Fibroblast of skin of left quadriceps (primary cell): ENCODE measurements at places on chromosomes 7 and 10.

DNA sequence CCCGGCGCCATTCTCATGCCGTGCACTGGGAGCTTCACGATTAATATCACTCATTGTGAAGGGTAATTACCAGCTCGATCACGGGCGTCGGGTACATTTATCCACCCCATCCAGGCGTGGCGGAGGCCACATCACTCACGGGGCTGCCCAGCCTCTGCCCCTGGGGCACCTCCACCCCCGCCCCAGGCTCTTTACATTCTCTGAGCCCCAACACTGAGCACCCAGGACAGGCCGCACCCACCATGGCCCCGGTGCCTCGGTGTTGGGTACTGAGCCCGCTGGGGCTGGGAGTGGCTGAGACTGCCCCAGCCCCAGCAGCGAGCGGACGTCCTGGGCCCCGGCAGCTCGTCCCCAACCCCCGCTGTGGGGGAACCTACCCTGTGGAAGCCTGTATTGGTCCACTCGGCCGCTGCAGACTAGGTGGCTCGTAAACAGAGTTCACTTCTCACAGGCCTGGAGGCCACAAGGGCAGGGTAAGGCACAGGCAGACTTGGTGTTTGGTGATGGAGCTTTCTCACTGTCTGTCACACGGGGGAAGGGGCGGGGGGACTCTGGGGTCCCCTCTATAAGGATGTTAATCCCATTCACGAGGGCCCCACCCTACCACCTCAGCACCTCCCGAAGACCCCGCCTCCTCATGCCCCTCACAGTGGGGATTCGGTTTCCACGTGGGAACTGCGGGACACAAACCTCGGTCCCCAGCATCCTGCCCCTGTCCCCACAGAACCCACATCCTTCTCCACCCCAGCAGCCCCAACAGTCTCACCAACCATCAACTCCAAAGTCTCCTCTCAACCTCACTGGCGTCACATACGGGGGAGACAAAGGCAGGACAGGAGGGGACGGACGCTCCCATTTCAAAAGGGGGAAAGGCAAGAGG is 184.1 kb downstream of the ELFN1 start:
- DNase-seq: no peak

GRCh38 chr7:18846765-18847215 is 270.6 kb downstream of the TWIST1 start:
- DNase-seq: peak; percentile 71

GRCh38 chr7:125425506-125425905 is 495.9 kb upstream of the POT1 start:
- no peak for DNase-seq

DNA sequence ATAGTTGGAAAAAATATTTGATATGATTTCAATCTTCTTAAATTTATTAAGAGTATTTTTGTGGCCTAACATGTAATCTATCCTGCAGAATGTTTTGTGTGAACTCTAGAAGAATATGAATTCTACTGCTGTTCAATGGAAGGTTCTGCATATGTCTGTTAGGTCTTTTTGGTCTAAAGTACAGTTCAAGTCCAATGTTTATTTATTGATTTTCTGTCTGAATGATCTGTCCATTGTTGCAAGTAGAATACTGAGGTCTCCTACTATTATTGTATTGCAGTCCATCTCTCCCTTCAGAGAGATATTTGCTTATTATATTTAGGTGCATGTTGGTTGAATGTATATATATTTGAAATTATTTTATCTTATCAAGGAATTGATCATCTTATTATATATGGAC is 18.9 kb upstream of the DYNC1I1 start:
- DNase-seq: no peak

- DNase-seq: no peak
Observed at GRCh38 chr10:89923661-89924060, 222.3 kb downstream of the KIF20B start.

- no peak for DNase-seq
Observed at GRCh38 chr7:37176079-37176478, 272.6 kb downstream of the ELMO1 start.

GRCh38 chr10:51100221-51100620 is 25.9 kb downstream of the PRKG1 start:
- no peak for DNase-seq

- no peak for DNase-seq
Observed at GRCh38 chr7:138979226-138979979, 1.8 kb downstream of the KIAA1549 start.

DNA sequence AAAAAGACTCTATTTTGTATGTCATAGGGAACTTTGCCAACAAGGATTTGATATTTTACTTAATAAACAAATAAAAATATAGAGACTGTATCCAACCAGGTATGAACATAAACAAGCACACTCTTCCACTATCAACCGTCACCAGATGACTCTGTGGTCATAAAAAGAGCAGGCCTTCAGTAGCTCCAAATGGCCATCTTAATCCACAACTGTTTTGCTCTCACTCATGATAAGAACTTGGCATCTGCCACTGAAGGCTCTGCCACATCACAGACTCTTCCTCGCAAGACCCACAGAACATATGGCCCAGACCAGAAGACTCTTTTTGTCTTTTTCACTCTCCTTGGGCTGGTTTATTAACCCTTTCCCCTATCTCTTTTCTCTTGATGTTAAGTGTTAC is 98.7 kb upstream of the POM121L12 start:
- DNase-seq: no peak

DNA sequence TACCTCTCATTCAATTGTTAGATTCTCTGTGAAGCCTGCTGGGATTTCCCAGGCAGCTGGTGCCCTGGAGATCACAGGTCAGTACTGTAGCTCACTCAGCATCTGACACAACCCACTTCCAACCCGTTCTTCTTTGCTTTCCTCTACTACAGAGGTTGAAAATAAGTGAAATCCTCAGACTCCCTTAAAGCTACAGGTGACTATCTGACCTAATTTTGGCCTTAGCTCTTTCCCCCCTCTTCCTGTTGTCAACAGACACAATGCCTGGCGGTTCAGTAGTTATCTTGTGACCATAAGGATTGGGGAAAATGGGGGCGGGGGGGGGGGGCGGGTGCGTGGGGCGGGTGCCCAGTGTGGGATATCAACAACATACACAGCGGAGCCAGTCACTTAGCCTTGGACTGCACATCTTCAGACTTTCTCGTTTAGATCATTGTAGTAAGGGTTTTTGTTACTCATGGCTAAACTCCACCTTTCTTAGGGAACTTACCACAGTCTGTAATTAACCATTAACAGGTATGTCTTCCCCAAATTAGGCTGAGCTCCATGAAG is 37.8 kb downstream of the MTPN start:
- DNase-seq: no peak

DNA sequence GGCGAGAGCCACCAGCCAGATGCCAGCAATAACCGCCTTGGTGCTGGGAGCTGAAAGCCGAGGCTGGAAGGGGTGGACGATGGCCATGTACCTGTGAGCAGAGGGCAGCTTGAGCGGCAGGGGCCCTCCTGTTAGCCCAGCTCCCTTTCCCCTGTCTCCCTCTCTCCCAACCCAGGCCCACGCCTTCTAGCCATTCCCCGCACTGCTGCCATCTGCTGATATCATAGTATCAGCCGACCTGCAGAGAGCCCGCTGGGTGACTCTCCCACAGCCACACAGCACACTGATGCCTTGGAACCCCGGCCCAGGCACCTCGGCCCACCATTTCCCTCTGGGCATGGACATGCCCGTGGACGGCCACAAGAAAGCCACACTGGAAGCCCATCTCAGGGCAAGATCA is 1.7 kb downstream of the TACR2 start:
- DNase-seq: no peak
